Fibroblast of skin of left quadriceps (primary cell): ENCODE measurements at places on chromosomes 12 and 14.

- no peak for DNase-seq
Measured at GRCh38 chr14:76298896-76299295, 77.0 kb upstream of the ESRRB start.

GRCh38 chr12:2057041-2057794, 4.4 kb downstream of the CACNA1C start:
- DNase-seq, result peak; percentile 38

DNA sequence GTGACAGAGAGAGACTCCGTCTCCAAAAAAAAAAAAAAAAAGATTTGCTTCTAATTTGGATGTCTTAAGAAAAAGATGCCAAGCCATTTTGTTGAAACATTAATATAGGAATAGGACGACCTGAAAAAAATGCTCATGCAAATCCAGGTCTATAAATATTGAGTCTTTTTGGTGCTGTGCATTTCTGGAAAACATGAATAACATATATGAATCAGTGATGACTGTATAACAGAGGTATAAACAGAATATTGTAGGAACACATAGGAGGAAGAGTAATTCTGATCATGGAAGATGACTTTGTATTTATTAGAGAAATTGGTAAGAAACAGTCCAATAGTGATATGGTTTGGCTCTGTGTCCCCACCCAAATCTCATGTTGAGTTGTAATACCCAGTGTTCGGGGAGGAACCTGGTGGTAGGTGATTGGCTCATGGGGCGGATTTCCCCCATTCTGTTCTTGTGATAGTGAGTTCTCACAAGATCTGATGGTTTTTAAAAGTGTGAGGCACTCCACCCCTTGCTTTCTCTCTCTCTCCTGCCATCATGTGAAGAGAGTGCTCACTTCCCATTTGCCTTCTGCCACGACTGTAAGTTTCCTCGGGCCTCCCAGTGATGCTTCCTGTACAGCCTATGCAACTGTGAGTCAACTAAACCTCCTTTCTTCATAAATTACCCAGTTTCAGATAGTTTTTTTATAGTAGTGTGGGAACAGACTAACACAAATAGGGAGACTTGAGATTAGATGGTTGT, 3.0 kb upstream of the SRSF5 start:
- no peak for DNase-seq

- no peak for DNase-seq
Measured at GRCh38 chr14:24427537-24428508, 1.6 kb downstream of the CBLN3 start.

DNA sequence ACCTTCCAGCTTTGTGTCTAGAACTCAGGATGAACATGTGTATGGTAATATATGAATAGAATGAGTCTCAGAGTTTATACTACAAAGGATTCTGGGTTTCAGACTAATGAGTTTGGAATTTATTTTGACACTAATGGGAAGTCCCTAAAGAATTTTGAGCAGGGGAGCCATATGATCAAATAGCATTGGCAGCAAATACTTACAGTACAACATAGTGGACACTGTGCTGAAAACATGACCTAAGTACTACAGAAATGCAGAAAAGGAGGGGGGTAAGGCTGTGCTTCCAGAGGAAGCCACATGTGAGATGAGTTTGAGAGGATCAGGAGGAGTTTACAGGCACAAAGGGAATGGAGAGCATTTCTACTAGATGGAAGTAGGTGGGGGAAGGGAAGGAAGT, 225.8 kb downstream of the C12orf42 start:
- no peak for DNase-seq

DNA sequence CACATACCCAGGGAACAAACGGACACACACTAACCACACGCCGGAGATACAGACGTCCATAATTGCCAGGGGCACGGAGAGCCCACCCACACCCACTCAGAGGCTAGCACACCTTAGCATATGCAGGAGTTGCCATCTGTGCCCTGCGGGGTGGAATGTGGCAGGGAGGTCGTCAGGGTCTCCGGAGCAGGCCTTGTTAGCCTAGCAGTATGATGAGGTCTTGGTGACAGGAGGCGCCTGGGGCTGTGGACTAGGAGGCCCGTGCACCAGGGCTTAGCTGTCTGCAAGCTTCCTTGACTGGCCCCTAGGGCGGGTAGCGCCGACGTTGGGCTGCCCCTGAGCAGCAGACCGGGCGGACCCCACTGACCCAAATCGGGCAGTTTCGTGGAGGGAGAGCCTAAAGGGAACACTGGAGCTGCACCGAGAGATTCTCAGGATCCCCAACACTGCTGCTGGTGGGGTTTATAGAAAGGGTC, 10.0 kb downstream of the STAC3 start:
- no peak for DNase-seq

DNA sequence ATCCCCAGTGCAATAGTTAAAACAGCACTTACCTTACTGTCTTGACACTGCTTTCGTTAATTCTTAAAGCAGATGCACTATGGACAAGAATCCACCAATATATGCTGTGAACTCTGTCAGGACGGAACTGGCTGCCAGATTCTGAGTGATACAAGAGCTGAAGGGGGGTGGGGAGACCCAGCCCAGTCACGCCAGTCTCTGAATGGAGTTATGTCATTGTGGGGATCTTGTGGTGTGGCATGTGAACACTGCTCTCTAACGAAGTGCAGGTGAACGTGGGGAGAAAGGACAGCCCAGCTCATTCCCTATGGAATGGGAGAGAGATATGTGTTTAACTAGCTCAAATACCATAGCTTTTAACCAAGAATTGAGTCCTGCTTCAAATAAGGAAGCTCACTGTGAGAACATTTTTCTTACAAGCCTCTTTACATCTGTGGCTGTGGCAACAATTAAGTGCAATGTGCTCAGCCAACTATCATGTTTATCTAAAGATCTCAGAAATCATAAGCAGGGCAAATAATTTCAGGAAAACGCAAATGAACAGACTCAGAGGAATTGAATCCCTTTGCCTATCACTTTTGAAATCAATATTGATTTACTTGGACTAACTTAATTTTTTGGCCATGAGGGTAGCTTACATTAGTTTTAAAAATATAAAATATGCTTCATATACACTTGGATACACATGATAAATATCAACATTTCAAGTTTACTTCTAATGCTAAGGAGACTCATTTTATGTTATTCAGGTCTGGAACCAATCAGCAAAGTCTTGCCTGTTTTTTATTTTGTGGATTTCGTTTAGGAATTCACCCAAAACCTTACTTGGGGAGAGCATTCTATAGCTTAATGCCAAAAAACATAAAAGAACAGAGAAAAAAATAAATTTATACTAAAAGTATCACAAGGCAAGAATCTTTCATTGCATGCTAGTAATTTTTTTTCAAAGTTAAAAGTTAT, at the start of gene LUM:
Gene LUM (minus strand): TSS at position 129 of the 960 bp plus-strand sequence. CDS start 2,515 bp downstream, outside the sequence.
- DNase-seq, result peak; percentile 93

DNA sequence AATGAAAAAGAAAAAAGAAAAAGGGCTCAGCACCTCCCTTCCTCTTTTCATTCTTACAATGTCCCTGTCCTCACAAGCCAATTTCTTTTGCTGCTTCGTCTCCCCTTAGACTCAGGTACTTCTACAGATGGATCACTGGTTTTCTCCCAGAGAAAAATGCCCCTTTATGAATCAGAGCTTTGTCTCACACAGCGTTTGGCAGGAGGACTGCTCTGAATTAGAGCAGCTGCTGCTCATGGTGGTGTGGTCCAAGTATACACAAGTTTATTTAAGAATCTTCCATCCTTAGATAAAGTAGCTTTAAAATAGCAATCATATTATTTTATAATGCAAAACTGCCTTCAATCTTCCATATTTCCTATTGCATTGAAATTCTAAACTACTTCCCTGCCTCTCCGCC, 80.3 kb downstream of the SLC8A3 start:
- DNase-seq, result no peak

- no peak for DNase-seq
Measured at GRCh38 chr14:74038020-74038859, 19.1 kb downstream of the BBOF1 start.

GRCh38 chr12:52814710-52815155, 817 bp upstream of the KRT4 start:
- DNase-seq, result no peak

GRCh38 chr14:67938071-67938470, 118.5 kb downstream of the RAD51B start:
- DNase-seq, result no peak

GRCh38 chr12:79706676-79707075, 15.9 kb upstream of the PAWR start:
- no peak for DNase-seq

DNA sequence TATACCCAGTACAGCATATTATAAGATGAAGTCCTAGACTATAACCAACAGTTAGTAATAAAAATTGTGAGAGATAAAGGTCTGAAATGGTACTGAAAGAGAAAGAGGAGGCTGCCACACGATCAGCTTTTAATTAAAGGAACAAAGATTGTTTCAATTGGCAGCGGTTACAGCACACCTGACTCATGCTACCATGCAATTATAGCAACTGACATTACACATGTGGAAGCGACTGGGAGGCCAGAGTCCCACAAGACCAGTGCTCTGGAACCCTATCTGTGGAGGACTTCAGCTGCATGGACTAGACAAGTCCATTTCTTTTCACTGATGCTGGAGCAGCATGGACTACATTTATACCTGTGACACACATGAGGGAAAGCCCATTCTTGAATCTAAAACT, 55.2 kb downstream of the SEL1L start:
- DNase-seq, result no peak

DNA sequence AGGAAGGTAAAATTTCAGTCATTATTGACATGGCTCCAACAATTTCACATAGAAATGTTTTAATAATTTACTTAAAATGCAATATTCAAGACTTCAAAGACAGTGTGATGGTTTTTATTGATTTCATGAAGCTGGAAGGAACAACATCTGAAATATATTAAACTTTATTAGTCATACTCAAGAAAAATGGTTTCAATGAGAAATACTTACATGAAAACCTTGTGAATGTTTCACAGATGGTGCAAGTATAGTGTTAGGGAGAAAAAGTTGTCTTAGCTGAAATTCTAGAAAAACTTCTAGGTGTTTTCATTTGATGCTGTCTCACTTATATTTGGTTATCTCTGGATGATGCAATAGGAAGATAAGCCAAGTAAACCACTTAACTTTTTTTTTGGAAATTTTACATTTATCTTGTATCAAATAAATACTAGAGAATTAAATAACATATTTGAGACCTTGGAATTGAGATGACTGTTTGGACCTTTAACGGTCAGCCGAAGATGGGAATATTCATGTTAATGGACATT, 65.5 kb downstream of the PELI2 start:
- DNase-seq, result no peak

GRCh38 chr14:54129850-54130640, 173.4 kb upstream of the BMP4 start:
- no peak for DNase-seq

DNA sequence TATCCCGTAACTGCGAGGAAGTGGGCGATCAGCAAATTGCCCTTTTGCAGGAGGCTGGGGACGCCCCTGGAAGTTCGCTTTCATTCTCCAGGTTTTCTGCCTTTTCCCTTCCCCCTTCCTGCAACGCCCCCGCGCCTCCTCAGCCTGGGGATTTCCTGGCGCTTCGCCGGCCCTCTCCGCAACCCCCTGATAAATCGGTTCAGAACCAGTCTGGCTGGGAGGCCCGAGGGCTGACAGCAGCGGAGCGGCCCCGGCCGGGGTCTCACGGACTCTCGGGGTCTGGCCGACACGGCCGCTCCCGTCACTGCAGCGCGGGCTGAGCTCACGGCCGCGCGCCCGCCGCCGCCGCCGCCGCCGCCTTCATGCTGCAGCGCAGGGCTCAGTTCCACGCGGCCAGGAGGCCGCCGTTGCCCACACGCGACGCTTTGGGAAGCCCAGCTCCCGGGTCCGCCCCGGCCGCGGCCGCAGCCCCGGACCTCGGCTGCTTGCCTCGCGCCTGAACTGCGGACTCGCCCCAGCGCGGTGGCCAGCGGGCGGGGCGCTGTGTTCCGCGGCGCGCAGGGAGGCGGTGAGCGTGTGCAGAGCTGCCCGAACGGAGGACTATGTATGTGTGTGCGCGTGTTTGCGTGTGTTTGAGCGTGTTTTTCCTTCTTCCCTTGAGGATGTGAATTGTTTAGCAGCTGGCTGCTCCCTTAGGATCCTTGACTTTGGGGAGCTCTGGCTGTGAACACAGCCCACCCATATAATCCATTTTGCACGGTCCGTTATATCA, at the start of gene LRFN5:
Gene LRFN5 (plus strand): TSS at position 345 of the 772 bp plus-strand sequence.
- no peak for DNase-seq

- DNase-seq, result no peak
Measured at GRCh38 chr12:86188226-86188625, 68.0 kb downstream of the MGAT4C start.

DNA sequence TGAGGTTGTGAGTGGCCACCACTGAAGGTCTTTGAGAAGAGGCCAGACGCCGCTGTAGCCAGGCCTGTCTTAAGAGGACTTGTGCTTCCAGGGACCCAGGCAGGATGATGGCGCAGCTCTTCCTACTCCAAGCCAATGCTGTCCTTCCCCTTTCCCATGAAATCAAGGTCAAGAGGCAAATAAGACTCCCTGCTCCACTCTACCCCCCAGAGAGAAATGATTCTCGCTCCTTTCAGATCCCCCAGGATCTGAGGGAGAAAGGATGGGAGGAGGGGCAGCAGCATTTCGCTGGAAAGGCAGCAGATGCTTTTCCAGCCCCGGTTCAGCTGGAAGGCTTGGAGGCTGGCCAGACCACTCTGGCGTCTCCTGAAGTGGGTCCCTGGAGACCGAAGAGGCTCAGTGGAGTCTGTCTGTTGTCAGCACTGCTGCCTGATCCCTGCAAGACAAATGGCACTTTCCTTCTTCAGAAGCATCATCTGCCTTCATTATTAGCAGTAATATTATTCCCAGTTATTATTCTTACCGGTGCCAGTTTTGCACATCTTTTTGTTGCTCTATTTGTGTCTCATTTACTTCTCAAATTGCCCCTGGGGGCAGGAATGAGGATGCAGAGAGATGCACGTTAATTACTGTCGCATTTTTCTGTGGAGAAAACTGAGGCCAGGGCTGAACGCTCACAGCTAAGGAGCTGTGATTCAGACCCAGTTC, 51.4 kb downstream of the C14orf132 start:
- peak; percentile 88 for DNase-seq
